ENCODE measurements at places on chromosomes 6 and 20.

DNA sequence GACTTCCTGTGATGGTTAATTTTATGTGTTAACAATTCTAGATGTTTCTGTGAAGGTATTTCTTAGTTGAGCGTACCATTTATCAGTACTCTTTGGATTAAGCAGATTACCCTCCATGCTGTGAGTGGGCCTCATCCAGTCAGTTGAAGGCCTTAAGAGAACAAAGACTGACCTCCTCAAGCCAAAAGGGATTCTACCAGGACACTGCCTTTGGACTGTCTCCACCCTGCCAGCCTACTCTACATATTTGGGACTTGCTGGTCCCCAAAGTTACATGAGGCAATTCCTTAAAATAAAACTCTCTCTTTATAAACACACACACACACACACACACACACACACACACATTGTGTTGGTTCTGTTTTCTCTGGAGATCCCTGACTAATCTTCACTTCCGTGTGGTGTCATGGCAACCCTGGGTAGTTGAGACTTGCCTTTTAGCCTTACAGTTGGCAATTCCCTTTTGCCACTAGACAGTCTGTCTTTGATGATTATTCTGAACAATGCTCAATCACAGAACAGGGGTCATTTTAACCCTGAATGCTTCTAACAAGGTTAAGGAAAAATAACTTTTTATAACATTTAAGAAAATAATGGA, 32.2 kb downstream of the MRAP2 start:
- DNase-seq: peak; percentile 4

DNA sequence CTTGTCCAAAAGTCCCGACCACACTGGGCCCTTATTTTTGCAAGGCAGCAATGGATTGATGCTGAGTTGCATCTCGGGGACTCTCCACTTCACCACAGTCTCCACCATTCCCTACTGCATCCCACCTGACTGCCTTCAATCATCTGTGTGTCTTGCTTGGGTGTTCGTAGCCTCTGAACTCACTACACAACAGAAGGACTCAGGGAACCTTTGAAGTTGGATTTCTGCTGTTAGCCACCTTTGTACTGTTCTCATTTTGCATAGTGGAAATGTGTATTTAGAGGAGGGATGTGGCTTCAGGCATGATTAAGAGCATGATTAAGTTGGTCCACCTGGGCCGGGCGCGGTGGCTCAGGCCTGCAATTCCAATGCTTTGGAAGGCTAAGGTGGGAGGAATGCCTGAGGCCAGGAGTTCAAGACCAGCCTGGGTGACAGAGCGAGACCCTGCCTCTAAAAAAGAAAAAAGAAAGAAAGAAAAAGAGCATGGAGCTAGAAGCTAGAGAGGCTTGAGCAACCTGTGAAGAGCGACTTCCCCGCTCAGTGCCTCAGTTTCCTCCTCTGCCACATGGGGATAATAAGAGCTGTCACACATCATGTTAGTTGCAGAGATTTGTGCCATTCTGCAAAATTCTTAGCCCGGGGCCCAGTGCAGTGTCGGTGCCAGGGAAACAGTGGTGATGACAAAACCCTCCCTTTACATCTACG, 121.3 kb upstream of the PTPN1 start:
- DNase-seq: no peak

GRCh38 chr6:93389192-93389591, 30.2 kb downstream of the EPHA7 start:
- no peak for DNase-seq

DNA sequence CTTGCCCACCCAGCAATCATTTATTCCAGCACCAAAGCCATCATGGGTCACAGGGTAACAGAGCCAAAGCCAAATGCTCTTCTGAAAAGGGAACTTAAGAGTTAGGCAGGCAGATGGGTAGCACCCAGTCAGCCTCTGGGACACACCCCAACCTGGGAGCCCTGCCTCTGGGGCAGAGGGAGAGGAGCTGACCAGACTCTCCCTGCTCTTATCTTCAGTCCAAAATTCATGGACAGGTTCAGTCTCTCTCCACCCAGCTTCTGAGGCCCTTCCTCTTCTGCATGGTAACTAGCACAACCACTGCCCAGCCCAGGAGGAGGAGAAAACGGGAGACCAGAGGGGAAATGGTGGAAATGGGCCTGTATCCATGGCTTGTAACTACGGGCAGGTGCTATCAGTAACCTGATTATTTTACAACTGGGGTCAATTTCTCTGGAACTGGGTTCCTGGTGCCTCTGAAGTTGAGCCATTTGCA, 105.4 kb downstream of the NOL4L start:
- DNase-seq: no peak

GRCh38 chr6:27865850-27866356, 46.3 kb downstream of the OR2B2 start:
- no peak for DNase-seq

- DNase-seq: no peak
Observed at GRCh38 chr20:16147216-16147615, 426.0 kb downstream of the KIF16B start.
